Liver (tissue), 10 donors: ENCODE measurements at places on chromosomes 11 and 22.

GRCh38 chr22:48950151-48950915 is 877.3 kb downstream of the BRD1 start:
- DNase-seq, result peak; percentile 26

DNA sequence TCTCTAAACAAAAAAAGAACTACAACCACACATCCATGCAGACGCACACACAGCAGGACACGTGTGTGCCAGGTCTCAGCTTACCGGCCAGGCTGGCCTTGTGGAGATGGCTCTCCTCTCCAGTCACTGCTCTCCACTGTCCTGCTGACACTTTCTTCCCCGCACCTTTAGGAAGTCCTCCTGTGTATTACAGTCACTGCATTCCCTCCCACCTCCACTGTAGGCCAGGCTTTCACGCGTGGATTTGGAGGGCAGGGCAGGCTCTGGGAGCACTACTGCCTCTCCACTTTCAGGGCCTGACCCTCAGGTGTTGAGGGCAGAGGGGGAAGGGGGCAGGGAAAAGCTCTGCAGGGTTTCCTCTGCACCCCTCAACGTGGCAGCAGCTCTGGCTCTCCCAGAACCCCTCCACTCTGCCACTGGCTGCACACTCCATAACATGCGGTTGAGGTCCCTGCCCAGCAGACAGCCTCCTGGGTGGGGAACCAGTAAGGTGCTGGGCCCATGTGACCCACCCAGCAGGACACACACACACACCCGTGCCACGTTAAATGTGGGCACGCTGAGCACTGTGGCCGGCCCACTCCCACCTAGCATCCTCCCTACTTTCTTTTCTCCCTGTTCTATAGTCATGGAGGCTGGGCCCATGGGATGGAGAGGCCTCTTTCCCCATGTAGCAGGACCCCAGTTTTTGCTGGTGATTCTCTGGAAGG is 107.0 kb upstream of the PITPNB start:
- no peak for DNase-seq

DNA sequence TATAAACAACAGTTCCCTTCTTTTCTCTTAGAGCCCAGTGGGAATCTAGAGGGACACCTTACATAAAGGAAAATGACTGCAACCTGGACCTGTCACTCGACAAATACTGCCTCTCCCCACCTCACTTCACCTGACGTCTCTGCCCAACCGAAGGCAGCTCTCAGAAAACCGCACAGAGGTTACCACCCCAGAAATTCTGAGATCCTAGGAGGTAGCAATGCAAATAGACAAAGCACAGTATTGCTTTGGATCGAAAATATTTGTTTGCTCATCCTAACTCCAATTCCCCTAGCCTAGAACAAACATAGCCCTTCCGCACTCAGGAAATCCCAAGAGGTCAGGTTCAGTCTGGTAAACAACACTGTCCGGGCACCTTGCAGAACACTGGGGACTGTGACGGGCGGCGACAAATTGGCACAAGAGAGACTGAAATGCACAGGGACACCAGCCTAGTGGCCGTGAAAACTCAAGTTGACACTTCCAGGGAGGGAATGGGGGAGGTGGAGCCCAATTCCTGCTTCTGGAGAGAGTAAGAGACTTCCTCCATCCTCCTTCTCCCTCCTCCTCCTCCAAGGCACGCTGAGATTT is 420 bp upstream of the TRIM44 start:
- DNase-seq, result peak; percentile 52

GRCh38 chr11:70524096-70524922 is 126.0 kb downstream of the CTTN start:
- no peak for DNase-seq

DNA sequence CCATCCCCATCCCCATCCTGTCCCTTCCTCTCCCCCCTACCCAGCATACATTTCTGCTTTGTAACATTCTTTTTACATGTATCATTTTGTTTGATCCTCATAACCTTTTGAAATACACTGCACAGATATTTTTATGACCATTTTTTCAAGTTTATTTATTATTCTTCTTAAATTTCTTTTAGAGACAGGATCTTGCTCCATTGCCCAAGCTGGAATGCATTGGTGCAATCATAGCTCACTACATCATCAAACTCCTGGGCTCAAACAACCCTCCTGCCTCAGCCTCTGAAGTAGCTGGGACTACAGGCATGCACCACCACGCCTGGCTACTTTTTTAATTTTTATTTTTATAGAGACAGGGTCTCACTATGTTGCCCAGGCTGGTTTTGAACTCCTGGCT is 99.4 kb upstream of the AKIP1 start:
- no peak for DNase-seq

DNA sequence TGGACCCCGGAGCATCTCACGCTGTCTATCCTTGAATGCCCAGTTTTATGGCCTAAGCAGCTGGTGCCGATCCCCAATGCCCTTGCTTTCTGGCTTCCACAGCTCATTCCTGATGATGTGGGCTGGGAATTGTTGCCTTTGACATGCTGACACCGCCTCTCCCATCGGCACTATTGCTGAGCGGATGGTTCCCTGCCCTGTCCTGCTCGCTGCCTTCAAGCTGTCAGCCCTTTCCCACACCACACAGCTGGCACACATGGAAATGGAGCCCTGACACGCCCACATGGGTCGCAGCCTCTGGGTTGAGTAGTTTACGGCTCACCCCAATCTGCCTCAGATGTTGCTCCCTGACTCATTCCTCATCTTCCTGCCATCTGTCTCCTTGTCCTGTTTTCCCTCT is 110.2 kb upstream of the SESN3 start:
- no peak for DNase-seq

DNA sequence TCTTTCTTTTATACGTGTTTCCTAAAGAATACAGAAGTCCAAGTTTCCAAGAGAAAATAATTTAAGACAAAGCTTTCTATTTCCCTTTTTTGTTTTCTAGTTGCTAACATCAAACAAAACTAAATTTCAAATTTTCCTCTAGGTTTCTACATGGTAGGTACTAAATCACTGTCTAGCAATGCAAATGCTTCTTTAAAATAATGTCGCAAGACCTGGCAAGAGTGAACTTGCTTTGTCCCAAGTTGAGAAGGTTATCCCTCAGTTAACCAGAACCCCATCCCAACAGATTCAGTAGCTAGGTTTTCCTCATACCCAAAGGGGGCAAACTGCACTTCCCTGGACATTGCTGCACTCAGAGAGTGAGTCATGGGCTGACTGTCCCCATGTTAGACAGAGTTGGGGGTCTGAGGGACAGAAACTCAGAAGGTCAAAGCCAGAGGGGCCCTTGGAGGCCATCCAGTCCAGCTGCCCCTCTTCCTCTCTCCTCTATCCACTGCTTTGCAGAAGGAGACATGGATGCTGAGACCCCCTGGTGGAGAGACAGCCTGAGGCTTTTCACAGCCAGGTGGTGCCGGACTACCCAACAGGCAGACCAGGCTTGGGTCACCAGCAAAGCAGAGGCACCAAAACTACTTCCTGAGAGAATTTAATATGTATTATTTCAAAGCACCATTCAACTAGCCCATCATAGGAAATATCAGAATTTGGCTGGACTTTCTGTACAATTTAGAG is 23.1 kb downstream of the OR2AT4 start:
- no peak for DNase-seq

- DNase-seq, result no peak
These were observed 6.5 kb downstream of the ASPHD2 start for GRCh38 chr22:26435327-26436093.

- DNase-seq, result no peak
These were observed 153.6 kb upstream of the TTC12 start for GRCh38 chr11:113160808-113161124.

DNA sequence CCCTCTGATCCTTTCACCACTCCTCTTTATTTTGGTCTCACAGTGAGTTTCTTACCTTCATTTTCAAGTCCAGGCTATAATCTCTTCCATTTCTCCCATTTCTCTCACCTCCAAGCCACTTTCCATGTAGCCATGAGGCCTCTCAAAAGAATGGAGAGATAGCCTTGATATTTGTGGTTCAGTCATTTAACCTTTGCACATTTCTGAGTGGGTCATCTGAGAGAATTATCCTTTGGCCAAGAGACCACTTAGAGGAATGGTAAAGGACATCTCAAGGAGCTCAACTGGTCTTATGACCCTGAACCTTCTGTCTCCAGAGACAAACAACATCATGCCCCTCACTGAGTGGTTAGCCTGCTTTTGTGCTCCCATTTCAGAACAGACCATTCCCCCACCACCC is 121.1 kb downstream of the KIRREL3 start:
- no peak for DNase-seq

GRCh38 chr22:33579448-33580093 is 340.7 kb downstream of the LARGE1 start:
- DNase-seq, result peak; percentile 74

- no peak for DNase-seq
These were observed 70.2 kb upstream of the PPARA start for GRCh38 chr22:46079861-46080821.

GRCh38 chr11:57761301-57762234 is at the start of gene CTNND1:
CTNND1 (plus strand) TSS chr11:57761802; CDS start chr11:57791479, 29,677 bp downstream.
- peak; percentile 75 for DNase-seq

DNA sequence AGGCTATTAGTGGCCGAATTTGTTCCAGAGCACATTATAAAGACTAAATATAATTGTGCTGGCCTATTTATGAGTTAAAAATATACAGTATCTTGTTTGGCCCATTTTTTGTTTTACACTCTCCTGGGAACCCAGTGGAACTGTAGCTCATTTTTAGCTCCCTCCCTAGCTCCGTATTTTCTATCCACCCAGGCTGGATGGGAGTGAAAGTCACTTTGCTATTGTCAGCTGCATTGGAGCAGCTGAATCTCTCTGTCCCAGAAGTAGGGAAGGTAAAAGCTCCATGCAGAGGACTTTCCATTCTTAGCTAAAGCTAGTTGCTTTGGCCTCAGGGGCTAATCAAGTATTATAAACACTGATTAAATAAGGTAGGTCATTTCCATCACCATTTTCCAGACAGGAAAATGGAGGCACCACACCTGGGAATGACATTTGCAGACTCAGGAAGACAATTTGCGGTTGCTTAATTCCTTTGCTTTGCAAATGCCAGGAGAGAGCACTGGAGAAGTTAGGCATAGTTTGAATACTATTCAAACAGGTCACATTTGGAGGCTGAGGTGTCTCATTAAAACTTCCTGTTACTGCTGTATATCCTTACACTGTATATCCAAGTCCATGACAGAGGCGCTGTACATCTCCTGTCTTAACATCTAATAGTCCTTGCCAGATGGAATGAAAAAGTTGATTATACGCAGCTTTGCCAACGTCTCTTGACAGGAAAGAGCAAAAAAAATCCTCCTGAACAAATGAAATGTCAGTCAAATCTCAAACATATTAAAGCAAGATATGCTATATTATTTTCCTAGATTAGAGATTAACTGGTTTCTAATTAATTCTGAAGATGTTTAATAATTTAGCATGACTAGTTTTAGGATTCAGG is 338.1 kb upstream of the KIRREL3 start:
- DNase-seq, result no peak

DNA sequence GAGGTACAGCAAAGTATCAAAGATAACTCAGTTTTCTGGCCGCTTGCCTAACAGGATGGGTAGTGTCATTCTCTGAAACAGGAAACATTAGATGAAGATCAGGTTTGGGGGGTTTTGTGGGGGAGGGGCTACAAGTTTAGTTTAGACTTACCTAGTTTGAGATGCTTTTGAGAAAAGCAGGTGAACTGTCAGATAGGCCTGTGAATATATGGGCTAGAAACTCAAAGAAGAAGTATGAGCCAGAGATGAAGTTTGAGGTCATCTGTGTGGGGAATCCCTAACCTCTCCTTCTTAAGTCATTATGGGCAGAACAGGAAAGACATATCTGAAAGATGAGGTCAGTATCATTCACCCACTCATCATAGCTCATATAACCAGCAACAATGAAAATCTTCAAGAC is 11.9 kb downstream of the HOATZ start:
- no peak for DNase-seq

DNA sequence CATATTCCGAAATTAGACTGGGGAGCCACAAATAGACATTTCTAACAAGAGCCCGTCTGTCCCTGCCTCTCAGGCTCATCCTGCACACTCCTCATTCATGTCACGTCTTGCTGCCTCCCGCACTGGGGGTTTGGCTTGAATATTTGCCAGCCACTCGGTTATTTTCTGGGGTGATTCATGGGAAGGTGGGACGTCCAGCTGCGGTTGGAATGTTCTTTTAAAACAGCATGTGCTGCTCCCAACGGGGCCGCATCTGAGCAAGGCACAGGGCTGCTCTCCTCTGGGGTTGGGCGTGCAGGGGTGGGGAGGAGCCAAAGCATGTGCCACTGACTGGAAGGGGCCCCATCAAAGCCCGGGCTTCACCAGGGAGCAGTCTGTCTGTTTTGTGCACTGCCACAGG is 25.9 kb upstream of the SLC5A4 start:
- DNase-seq, result no peak

DNA sequence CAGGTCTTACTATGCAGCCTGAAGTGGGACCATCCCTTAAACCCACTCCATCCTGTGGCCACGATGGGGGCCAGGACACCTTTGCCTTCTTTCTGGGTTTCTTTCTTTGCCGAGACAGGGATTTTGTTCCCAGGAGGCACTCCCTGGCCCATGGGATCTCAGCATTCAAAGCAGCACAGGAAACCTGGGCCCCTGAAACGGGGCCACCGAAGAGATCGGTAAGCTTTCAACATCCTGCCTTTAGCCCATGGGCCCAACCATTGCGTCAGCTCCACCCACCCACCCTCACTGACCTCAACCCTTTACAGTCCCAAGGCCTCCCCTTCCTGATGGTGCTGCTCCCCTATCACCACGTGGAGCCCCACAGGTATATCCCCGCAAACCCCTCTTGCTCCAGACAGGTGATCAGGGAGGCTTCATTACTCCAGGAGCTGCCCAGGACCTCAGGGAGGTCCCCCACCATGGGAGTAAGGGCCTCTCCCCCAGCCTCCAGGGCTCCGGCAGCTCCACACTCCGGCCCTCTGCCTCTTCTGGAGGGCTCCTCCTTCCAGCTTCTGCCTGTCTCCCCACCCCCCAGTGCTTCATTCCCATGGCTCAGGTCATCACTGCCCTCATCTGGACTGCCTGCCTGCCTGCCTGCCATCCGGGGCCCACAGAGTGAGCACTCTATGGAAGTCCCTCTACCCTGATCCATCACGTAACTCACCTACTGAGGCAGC is 42.0 kb upstream of the TUB start:
- no peak for DNase-seq

DNA sequence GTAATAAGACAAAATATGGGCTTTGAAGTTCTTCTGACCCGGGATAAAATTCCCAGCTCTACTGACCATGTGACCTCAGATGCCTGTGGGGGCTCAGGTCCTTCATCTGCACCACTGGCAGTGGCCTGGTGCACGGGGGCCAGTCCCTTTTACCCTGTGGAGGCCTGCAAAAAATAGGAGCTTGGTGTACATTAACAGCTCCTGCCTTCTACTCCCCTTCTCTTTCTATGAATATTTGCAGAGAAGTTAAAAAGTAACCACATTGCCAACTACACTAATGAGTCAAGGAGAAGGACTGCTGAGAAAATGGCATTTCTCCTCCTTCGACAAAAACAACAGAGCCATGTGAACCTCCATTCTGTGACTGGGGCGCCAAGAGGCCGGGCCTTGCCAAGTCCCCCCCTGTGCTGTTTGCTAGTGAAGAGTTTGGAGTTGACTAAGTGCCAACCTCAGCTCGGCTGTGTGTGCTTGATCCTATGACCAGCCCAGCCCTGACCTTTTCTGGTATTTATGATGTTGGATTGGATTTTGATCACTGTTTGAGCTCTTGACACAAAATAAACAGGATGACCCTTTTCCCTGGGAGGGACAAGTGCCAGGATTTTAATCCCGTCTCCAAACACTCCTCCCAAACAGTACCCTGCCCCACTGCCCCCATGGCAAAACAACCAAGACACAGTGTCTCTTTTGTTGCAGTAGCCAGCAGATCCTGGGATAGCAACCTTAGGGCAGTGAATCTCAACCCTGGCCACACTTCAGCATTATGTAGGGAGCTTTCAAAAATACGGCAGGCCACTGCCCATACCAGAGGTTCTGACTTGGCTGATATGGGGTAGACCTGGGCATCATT is 380.1 kb downstream of the LARGE1 start:
- DNase-seq, result peak; percentile 48
